HCT116 (cell line): ENCODE measurements at places on chromosomes 7 and 10. TPM values are rescaled to one million over a fixed set of nuclear protein-coding genes. Genes with fewer than 3 reads are reported as not detected.
A peak's percentile ranks its signal among the peaks of the same experiment; 100 is the strongest.

GRCh38 chr7:99386584-99387238 is 12.2 kb downstream of the ARPC1B start:
- no peak for DNase-seq

DNA sequence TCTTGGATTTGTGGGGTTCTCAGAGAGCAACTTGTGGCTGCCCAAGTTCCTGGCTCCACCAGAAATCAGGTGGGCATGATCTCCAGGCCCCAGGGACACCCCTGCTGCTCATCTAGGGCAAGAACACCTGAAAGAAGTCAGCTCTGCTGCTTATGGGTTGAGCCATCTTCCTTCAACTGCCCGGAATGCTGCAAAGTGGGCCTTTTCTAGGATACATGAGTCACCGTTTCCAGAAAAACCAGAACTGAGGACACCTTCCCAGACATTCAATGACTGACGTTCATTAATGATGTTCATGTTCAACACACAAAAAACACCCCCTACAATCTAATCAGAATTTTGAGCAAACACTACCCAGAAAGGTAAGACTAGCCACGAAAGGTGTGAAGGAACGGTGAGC is 98.0 kb downstream of the MAD1L1 start:
- DNase-seq: no peak

Gene NEURL1
- 1.4 TPM for total RNA-seq

DNA sequence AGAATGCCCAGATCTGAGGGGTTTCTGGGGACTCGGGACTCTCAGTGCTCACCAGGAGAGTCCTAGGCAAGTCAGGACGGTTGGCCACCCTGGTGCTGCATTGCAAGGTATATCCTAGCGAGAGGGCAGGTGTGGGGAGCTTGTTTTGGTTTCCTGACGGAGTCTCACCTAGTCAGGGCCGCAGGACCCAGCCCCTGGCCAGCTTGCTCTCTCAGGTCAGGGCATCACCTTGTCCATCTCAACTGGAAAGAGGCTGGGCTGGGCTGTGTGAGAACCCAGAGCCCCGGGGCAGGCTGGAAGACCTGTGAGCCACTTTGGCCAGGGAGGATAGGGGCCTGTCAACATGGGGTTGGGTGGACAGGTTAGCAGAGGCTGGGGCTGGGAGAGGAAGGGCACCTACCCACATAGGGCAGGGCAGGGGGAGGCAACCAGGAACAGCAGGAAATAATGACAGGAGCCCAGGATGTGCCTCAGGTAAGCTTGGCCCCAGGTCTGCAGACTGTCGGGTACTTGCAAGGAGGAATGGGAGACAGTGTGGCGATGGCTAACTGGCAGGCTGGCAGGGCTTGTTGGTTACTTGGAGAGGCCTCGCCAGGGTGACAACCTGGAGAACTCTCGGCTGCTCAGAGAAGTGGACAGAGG is 31.5 kb downstream of the DNAJB12 start:
- no peak for DNase-seq

Gene OR2A12
- not detected for total RNA-seq

Gene WEE2
- not detected for total RNA-seq

DNA sequence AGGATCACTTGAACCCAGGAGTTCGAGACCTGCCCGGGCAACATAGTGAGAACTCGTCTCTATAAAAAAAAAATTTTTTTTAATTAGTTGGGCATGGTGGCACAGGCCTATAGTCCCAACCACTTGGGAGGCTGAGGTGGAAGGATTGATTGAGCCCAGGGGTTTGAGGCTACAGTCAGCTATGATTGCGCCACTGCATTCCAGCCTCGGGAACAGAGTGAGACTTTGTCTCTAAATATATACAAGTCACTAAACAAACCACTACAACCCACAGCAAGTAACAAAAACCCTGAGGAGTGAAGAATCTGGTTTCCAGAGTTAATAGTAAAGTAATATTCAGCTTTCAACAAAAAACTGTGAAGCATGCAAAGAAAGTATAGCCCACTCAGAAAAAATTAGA is 32.7 kb upstream of the HHEX start:
- DNase-seq: no peak

Gene KIAA1549
- total RNA-seq: 3.9 TPM

Gene CABCOCO1
- not detected for total RNA-seq

Gene ADAP1
- total RNA-seq: 34.0 TPM

DNA sequence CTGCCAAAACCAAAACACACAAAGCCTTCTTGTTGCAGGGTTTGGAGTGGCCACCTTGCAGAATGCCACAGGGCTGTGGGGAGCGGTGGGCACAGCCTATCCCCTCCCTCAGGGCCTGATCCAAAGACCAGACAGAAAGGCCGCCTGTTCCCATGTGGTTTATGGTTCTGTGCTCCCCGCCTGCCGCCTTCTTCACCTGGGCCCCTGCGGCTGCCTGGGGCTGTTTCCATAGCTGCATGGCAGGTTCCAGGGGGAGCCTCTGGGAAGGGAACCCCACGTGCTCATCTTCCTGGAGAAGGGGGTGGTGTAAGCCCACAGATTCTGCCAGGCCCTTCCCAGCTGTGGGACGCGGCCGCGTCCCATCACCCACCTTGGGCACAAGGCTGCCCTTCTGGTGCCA is 70.7 kb upstream of the EZH2 start:
- no peak for DNase-seq

DNA sequence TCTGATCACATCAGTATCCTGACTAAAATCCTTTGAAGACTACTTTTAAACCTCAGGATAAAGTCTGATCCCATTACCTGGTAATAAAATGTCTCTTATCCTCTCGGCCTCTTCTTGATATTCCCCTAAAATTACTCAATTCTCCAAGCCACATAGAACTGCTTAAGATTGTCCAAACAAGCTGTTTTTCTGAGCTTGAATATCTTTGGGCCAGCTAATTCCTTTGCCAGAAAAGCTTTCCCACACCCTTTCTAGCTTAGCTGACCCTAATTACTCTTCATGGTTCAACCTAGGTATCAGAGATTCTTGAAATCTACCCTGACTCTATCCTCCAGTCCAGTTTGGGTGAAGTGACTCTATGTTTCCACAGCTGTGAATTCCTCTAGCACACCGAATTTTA is 328.6 kb downstream of the CRPPA start:
- DNase-seq: no peak

Gene TBXAS1
- total RNA-seq: 1.4 TPM

- DNase-seq: no peak
These were observed 6.8 kb upstream of the ZCCHC24 start for GRCh38 chr10:79452174-79452611.

DNA sequence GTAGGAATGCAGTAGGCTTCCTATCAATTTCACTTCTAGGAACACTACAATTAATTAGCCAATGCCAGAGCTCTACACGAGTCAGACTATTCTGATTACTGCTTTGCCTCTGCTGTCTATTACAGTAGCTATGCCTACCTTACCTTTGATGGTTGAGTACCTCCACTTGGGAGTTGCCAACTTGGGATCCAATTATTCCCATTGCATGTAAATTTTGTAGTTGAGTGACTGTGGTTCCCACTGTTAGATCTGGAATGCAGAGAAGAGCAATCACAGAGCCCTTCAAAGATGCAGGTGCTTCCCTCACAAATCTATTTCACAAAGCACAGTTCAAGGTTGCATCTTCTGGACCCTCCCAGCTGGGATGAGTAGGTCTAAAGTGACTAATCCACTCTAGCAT is 62.9 kb upstream of the AASS start:
- no peak for DNase-seq

Gene CRYGN
- not detected for total RNA-seq

- no peak for DNase-seq
These were observed 14.5 kb downstream of the LIMK1 start for GRCh38 chr7:74097937-74098614.

- DNase-seq: no peak
These were observed 3.7 kb downstream of the RGS10 start for GRCh38 chr10:119538632-119539358.

GRCh38 chr10:94274142-94274787 is 88.5 kb downstream of the NOC3L start:
- DNase-seq: no peak

- DNase-seq: no peak
These were observed 18.2 kb upstream of the CDH23 start for GRCh38 chr10:71378336-71379117.

DNA sequence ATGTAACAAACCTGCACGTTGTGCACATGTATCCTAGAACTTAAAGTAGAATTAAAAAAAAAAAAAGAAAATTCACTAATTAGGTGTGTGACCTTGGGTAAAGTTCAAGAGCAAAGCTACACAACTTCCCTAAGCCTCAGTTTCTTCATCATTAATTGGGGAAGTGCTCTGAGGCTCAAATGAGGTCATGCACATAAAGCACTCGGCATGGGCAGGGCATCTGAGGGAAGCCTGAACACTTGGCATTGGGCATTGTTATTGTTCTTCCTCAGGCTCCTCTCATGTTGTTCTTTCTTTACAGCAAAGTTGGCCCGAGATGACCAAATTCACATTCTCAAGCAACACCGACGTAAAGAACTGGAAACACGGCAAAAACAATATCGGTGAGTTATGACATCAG is 21.5 kb downstream of the ALOX5 start:
- no peak for DNase-seq

DNA sequence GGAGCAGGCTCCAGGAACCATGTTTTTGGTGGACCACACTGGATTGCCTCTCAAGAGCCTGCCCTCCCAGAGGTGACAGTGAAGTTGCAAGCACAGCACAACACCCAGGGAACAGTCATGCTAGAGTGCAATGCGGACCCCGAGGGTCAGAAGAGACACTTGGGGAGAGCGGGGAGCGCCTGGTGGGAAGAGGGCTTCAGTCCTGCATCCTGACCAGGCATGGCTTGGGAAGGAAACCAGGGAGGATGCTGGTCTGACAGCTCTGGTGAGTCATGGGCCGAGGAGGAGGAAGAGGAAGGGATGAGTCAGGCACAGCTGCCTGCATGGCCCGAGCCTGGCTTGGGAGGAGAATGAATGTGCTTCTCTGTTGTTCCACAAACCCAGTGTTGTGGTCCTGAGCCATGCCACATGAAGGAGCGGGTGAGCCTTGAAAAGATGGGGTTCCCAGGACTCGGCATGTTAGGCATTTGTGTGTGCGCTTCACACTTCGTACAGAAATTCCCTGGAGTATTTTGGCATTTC is 29.5 kb upstream of the ANKRD2 start:
- peak; percentile 85 for DNase-seq

- no peak for DNase-seq
These were observed 173.4 kb upstream of the SHH start for GRCh38 chr7:155985518-155986250.

Gene SSMEM1
- total RNA-seq: not detected

- DNase-seq: no peak
These were observed 83.2 kb downstream of the PIP4K2A start for GRCh38 chr10:22631185-22631584.

GRCh38 chr7:100545360-100546128 is 6.5 kb downstream of the AGFG2 start:
- peak; percentile 81 for DNase-seq

- no peak for DNase-seq
These were observed 124.9 kb downstream of the ANLN start for GRCh38 chr7:36514289-36515243.
